ENCODE measurements at places on chromosomes 6 and 20. TPM values are rescaled to one million over a fixed set of nuclear protein-coding genes. Genes with fewer than 3 reads are reported as not detected.

GRCh38 chr20:44027343-44028002 lies 112.8 kb downstream of the TOX2 start:
- peak; percentile 17 for DNase-seq
- no peak overlapping the region for H3K4me3 ChIP-seq
- H3K36me3 ChIP-seq: no peaks in the 10 kb centered on the region
- H3K27ac ChIP-seq: no peak overlapping the region
- H3K27me3 ChIP-seq: no peaks in the 10 kb centered on the region
- H3K4me1 ChIP-seq: no peaks in the 10 kb centered on the region

GRCh38 chr6:158026901-158027589 lies 45.4 kb downstream of the SYNJ2 start:
- H3K27ac ChIP-seq: no peak overlapping the region
- H3K27me3 ChIP-seq: no peaks in the 10 kb centered on the region
- peaks cover 45% of the 10 kb centered on the region for H3K4me1 ChIP-seq
- H3K36me3 ChIP-seq: peaks cover 8% of the 10 kb centered on the region
- no peak for DNase-seq
- no peak overlapping the region for H3K4me3 ChIP-seq

SIRPD gene
- not detected for total RNA-seq

DNA sequence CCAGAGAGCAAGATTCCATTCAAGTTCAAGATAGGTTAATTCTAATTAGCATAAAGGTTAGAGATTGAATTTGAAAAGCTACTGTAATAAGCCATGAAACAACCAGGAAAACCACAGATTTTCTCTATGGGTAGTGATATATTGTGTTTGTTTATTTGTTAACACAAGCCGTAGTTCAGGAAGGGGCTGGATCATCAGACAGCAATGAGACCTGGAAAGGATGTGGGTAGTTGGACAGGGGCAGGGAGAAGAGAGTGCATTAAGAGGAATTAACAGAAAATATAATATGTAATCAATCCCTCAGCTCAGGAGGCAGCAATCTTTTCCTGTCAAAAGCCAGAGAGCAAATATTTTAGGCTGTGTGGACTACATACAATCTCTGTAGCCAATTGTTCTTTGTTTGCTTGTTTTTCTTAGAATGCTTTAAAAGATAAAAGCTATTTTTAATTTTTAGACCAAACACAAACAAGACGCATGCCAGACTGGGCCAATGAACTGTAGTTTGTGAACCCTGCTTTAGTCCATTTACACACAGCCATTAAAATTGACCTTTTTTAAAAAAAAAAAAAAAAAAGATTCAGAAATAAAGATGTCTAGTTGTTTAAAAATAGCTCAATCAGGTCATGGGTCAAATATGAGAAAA lies 398.7 kb upstream of the MARCKS start:
- H3K4me1 ChIP-seq: no peaks in the 10 kb centered on the region
- DNase-seq: peak; percentile 16
- no peaks in the 10 kb centered on the region for H3K36me3 ChIP-seq
- no peak overlapping the region for H3K4me3 ChIP-seq

FAM83C gene
- total RNA-seq: not detected

SLC26A8 gene
- total RNA-seq: 0.58 TPM

DNA sequence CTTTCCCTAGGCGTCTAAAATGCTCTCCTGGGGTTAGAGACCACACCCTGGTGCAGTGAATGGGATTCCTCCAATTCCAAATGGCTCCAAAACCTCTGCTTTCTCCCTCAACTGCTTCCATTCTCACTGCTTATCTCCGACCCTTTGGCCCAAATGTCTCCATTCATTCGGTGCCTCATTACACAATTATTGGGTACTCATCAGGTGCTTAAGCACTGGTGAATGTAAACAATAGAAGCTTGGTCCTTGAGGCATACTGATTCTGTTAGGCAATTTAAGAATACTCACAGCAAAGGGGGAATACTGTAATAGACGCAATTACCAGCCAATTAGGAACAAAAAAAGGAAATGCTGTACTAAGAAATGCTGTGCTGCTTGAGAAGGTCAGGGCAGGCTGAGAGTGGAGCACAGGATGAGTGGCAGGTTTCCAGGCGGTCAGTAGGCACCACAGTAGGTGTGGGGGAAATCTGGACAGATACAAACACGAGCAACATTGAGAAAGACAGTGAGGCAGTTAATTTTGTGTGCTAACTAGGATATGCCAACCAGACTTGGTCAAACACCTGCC lies 23.0 kb downstream of the GMDS start:
- peaks cover 16% of the 10 kb centered on the region for H3K4me1 ChIP-seq
- no peaks in the 10 kb centered on the region for H3K27me3 ChIP-seq
- H3K4me3 ChIP-seq: peak overlapping the region; percentile 44
- H3K36me3 ChIP-seq: no peaks in the 10 kb centered on the region

- peaks cover 20% of the 10 kb centered on the region for H3K4me1 ChIP-seq
- no peaks in the 10 kb centered on the region for H3K27me3 ChIP-seq
- no peaks in the 10 kb centered on the region for H3K36me3 ChIP-seq
- no peak overlapping the region for H3K4me3 ChIP-seq
- no peak overlapping the region for H3K27ac ChIP-seq
Measured at GRCh38 chr6:154292855-154293519, 63.6 kb downstream of the IPCEF1 start.

- H3K27ac ChIP-seq: no peak overlapping the region
- H3K4me3 ChIP-seq: no peak overlapping the region
- H3K27me3 ChIP-seq: no peaks in the 10 kb centered on the region
- no peaks in the 10 kb centered on the region for H3K4me1 ChIP-seq
- H3K36me3 ChIP-seq: peaks cover 66% of the 10 kb centered on the region
- DNase-seq: no peak
Measured at GRCh38 chr20:25288291-25289181, 40.7 kb downstream of the PYGB start.

DNA sequence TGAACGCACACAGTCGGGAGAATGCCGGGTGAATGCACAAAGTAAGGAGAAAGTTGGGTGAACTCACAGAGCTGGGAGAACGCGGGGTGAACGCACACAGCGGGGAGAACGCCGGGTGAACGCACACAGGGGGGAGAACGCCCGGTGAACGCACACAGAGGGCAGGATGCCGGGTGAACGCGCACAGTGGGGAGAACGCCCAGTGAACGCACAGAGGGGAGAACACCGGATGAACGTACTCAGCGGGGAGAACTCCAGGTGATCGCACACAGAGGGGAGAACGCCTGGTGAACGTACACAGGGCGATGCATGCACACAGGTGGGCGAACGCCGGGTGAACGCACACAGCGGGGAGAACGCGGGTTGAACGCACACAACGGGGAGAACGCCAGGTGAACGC lies 57.4 kb downstream of the RNASET2 start:
- H3K36me3 ChIP-seq: no peaks in the 10 kb centered on the region
- H3K27ac ChIP-seq: no peak overlapping the region
- no peaks in the 10 kb centered on the region for H3K27me3 ChIP-seq
- H3K4me3 ChIP-seq: no peak overlapping the region

SLC35B2 gene
- 1.4 TPM for total RNA-seq

GRCh38 chr20:36126836-36127527 lies 27.6 kb upstream of the EPB41L1 start:
- DNase-seq: no peak
- no peak overlapping the region for H3K4me3 ChIP-seq
- H3K27ac ChIP-seq: no peak overlapping the region
- H3K4me1 ChIP-seq: peaks cover 24% of the 10 kb centered on the region

- no peaks in the 10 kb centered on the region for H3K36me3 ChIP-seq
- H3K4me1 ChIP-seq: peaks cover 41% of the 10 kb centered on the region
- H3K4me3 ChIP-seq: no peak overlapping the region
- no peak for DNase-seq
- H3K27ac ChIP-seq: no peak overlapping the region
- H3K27me3 ChIP-seq: no peaks in the 10 kb centered on the region
Measured at GRCh38 chr6:43125555-43125954, 45.5 kb upstream of the SRF start.

DNA sequence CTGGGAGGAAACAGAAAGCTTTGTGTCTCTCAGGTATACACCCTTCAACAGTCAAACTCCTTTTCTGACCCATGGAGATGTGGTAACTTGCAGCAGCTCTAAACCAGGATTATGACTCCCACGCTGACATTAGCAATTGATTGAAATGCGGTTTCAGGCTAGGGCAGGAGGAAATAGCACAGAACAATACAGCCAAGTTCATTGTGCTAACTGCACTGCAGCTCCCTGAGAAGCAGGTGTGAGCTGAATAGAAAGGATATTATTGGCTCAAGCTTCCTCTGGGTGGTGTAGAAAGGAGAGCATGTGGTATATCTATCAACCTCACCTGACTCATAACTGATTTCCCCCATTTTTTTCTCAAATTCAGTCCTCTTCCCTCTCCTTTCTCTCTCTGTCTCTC lies 612.3 kb upstream of the BTBD3 start:
- no peak overlapping the region for H3K27ac ChIP-seq
- H3K27me3 ChIP-seq: no peaks in the 10 kb centered on the region
- no peaks in the 10 kb centered on the region for H3K4me1 ChIP-seq
- H3K4me3 ChIP-seq: no peak overlapping the region
- H3K36me3 ChIP-seq: no peaks in the 10 kb centered on the region

- H3K27me3 ChIP-seq: no peaks in the 10 kb centered on the region
- no peak overlapping the region for H3K27ac ChIP-seq
- no peaks in the 10 kb centered on the region for H3K4me1 ChIP-seq
- no peaks in the 10 kb centered on the region for H3K36me3 ChIP-seq
Measured at GRCh38 chr6:137808836-137809315, 58.2 kb upstream of the TNFAIP3 start.

DNA sequence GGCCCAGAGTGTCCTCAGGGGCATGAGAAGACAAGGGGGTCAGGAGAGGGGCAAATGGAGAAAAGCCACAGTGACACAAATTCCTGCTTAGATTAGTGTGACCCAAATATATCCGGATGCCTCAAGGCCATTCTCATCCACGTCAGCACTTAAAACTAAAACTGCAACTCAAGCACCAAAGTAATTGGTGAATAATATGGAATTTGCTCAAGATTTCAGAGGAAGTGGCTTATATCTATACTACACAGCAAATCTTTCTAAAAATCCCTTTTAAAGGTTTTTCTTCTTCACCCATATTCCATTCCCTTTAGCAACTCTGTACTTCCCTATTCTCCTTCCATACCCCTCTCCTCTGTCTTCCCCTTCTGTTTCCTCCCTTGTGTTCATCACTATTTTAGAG lies 15.2 kb downstream of the DEF6 start:
- no peak overlapping the region for H3K4me3 ChIP-seq
- peaks cover 3% of the 10 kb centered on the region for H3K36me3 ChIP-seq
- no peak for DNase-seq
- H3K27ac ChIP-seq: peak overlapping the region; percentile 70
- no peaks in the 10 kb centered on the region for H3K27me3 ChIP-seq

DNA sequence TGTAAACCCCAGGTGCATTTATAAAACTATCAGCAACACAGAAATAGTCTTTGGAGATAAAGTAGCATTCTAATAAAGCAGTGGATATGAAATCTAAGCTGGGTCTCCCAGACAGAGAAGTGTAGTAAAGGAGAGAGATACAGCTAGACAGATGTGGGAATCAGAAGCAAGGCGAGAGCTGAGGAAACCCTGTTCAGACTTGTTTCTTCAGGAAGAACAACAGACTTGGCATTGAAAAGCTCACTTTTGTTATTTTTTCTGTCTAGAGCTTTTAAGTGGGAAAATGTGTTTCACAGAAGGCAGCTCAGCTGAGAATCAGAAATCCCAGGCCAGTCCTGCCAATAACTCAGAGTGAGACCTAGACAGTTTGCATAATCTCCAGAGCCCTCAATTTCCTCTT lies 52.9 kb downstream of the SLC35B3 start:
- H3K4me1 ChIP-seq: no peaks in the 10 kb centered on the region
- no peaks in the 10 kb centered on the region for H3K36me3 ChIP-seq
- H3K27me3 ChIP-seq: no peaks in the 10 kb centered on the region
- no peak for DNase-seq
- H3K27ac ChIP-seq: no peak overlapping the region

KIF25 gene
- total RNA-seq: 0.37 TPM

- no peaks in the 10 kb centered on the region for H3K4me1 ChIP-seq
- H3K27me3 ChIP-seq: no peaks in the 10 kb centered on the region
- no peak overlapping the region for H3K4me3 ChIP-seq
- H3K27ac ChIP-seq: no peak overlapping the region
- peaks cover 15% of the 10 kb centered on the region for H3K36me3 ChIP-seq
Measured at GRCh38 chr6:2403546-2403945, 158.1 kb upstream of the GMDS start.

BIRC7 gene
- total RNA-seq: not detected

RUNX2 gene
- 5.1 TPM for total RNA-seq

- H3K36me3 ChIP-seq: no peaks in the 10 kb centered on the region
- no peak overlapping the region for H3K27ac ChIP-seq
- no peak for DNase-seq
- no peak overlapping the region for H3K4me3 ChIP-seq
Measured at GRCh38 chr6:134477991-134478635, 160.2 kb upstream of the SGK1 start.

DNA sequence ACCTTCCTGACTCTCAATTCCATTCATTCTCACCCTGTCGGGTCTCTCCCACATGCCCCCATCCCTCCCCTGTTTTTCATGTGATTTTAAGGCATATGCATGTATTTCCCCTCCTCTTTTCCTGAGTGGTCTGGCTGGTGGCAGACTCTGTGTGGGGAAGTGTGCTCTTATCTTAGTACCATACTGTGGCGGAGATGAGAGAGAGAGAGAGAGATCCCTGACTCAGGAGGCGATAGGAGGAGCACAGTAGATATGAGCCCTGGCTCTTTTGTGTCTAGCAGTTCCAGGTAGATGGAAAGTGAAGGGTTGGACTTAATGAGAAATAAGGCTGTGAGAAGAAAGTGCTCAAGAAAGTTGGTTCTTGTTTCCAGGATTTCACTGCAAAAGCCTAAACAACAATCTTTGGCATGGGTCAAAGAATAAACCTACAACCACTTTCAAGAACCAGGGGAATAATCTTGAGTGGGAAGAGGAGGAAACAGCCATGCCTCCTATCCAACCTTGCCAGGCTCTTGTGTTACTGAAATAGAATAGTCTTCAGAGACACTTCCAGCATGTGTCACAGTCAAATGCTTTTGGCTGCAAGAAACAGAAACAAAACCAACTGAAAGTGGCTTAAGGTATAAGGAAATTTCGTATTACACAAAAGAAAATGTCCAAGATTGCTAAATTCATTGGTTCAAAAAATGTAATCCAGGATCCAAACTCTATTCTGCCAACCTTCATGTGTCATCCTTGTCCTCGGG lies 123.8 kb upstream of the MYLIP start:
- H3K27ac ChIP-seq: no peak overlapping the region
- H3K4me3 ChIP-seq: no peak overlapping the region
- no peaks in the 10 kb centered on the region for H3K4me1 ChIP-seq
- no peak for DNase-seq
- no peaks in the 10 kb centered on the region for H3K36me3 ChIP-seq
- H3K27me3 ChIP-seq: no peaks in the 10 kb centered on the region

- no peak overlapping the region for H3K27ac ChIP-seq
- H3K36me3 ChIP-seq: no peaks in the 10 kb centered on the region
- H3K27me3 ChIP-seq: no peaks in the 10 kb centered on the region
- DNase-seq: peak; percentile 1
Measured at GRCh38 chr6:170172825-170173256, 118.0 kb downstream of the DLL1 start.

GRCh38 chr6:150770637-150771036 lies 94.9 kb upstream of the MTHFD1L start:
- H3K4me3 ChIP-seq: no peak overlapping the region
- H3K27me3 ChIP-seq: no peaks in the 10 kb centered on the region
- no peak overlapping the region for H3K27ac ChIP-seq
- H3K36me3 ChIP-seq: peaks cover 3% of the 10 kb centered on the region
- DNase-seq: no peak
- peaks cover 17% of the 10 kb centered on the region for H3K4me1 ChIP-seq

GRCh38 chr6:153941768-153942167 lies 97.3 kb upstream of the OPRM1 start:
- H3K36me3 ChIP-seq: no peaks in the 10 kb centered on the region
- no peaks in the 10 kb centered on the region for H3K4me1 ChIP-seq
- H3K27ac ChIP-seq: no peak overlapping the region
- no peak overlapping the region for H3K4me3 ChIP-seq
- peak; percentile 6 for DNase-seq
- no peaks in the 10 kb centered on the region for H3K27me3 ChIP-seq
